A549 treated with CORT108297 at 1 μM for 4 hours (cell line): ENCODE measurements at places on chromosomes 7 and 10. TPM values are rescaled to one million over a fixed set of nuclear protein-coding genes. Genes with fewer than 3 reads are reported as not detected.

The ZNF789 gene
- total RNA-seq: 7.3 to 10.1 TPM (median 8.4 TPM) in 5 replicates

The SPDYE8 gene
- not detected in 5 replicates for total RNA-seq

The FOXI2 gene
- not detected in 5 replicates for total RNA-seq

The DGKI gene
- total RNA-seq: 0.20 to 0.40 TPM (median 0.29 TPM) in 5 replicates

The SRPK2 gene
- total RNA-seq: 28.4 to 37.4 TPM (median 34.1 TPM) in 5 replicates

The SPAM1 gene
- total RNA-seq: not detected in 5 replicates

The ZP3 gene
- 16.6 to 21.8 TPM (median 19.3 TPM) in 5 replicates for total RNA-seq

The ASB15 gene
- not detected in 5 replicates for total RNA-seq

The HMX2 gene
- total RNA-seq: 0.08 to 0.14 TPM (median 0.11 TPM) in 4 of 5 replicates, not detected in the other

The CUBN gene
- 0.01 to 0.10 TPM (median 0.03 TPM) in 5 replicates for total RNA-seq

The GRM3 gene
- not detected in 5 replicates for total RNA-seq

The LMOD2 gene
- not detected in 5 replicates for total RNA-seq

The ABCA13 gene
- 0.01 to 0.16 TPM (median 0.08 TPM) in 5 replicates for total RNA-seq

The BHLHA15 gene
- total RNA-seq: 0.18 to 0.65 TPM (median 0.40 TPM) in 5 replicates

The CALHM3 gene
- 0.45 to 0.74 TPM (median 0.49 TPM) in 5 replicates for total RNA-seq

The NKX6-2 gene
- total RNA-seq: 0.17 to 0.33 TPM (median 0.29 TPM) in 5 replicates

The DOCK1 gene
- total RNA-seq: 19.7 to 26.3 TPM (median 24.0 TPM) in 5 replicates

The OR6B1 gene
- not detected in 5 replicates for total RNA-seq

The ADRA2A gene
- total RNA-seq: 0.02 to 0.05 TPM (median 0.03 TPM) in 4 of 5 replicates, not detected in the other

The ZNF853 gene
- 1.8 to 2.9 TPM (median 2.2 TPM) in 5 replicates for total RNA-seq

The ZPBP gene
- not detected in 5 replicates for total RNA-seq

The VDAC2 gene
- total RNA-seq: 281 to 341 TPM (median 295 TPM) in 5 replicates

The FAM3C gene
- 37.3 to 41.5 TPM (median 38.4 TPM) in 5 replicates for total RNA-seq

The PPP1R3C gene
- 17.2 to 22.9 TPM (median 20.4 TPM) in 5 replicates for total RNA-seq

The ACTL6B gene
- not detected in 5 replicates for total RNA-seq

The INHBA gene
- 0.42 to 1.3 TPM (median 0.74 TPM) in 5 replicates for total RNA-seq

The PAPOLB gene
- total RNA-seq: not detected in 5 replicates

The IL2RA gene
- not detected in 5 replicates for total RNA-seq

The TAC1 gene
- not detected in 5 replicates for total RNA-seq

The NUDT13 gene
- 2.5 to 3.4 TPM (median 3.0 TPM) in 5 replicates for total RNA-seq

The SPDYE2 gene
- total RNA-seq: not detected in 5 replicates
